Lower lobe of right lung (tissue), 2 donors: ENCODE measurements at places on chromosomes 2 and 18.

GRCh38 chr18:31557446-31557845 lies 34.2 kb upstream of the TTR start:
- DNase-seq = no peak
- no peaks in the 10 kb centered on the region for H3K4me1 ChIP-seq
- H3K36me3 ChIP-seq = no peaks in the 10 kb centered on the region
- no peak overlapping the region for H3K27ac ChIP-seq
- no peak overlapping the region for H3K4me3 ChIP-seq
- H3K27me3 ChIP-seq = no peaks in the 10 kb centered on the region

DNA sequence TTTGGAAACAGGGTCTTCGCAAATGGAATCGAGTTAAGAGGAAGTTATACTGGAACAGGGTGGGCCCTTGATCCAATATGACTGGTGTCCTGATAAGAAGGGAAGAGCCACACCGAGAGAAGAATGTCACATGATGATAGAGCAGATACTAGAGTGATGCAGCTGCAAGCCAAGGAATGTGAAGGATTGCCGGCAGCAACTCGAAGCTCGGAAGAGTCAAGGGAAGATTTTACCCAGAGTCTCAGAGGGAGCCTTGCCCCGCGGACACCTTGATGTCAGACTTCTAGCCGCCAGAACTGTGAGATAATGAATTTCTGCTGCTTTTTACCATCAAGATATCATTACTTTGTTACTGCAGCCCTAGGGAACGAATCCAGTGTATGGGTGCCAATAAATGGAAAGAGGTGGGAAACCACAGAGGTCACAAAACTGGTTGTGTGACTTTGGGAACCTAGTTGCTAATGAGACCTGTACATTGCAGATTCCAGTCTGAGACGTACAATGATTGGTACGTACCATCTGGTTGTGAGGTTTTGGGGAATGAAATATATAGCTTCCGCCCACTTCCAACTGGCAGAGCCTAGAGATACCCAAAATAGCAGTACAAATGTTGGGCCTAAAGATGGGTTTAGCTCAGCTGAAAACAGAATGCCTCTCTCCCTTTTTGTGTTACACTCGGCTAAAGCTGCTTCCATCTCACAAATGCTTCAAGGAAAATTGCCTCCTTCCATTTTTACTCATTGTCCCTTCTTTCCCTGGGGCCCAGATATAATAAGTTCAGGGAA lies 28.6 kb upstream of the VWA3B start:
- H3K36me3 ChIP-seq = no peaks in the 10 kb centered on the region
- DNase-seq = no peak
- H3K27me3 ChIP-seq = peaks cover 3% of the 10 kb centered on the region
- H3K27ac ChIP-seq = no peak overlapping the region
- no peaks in the 10 kb centered on the region for H3K4me1 ChIP-seq

DNA sequence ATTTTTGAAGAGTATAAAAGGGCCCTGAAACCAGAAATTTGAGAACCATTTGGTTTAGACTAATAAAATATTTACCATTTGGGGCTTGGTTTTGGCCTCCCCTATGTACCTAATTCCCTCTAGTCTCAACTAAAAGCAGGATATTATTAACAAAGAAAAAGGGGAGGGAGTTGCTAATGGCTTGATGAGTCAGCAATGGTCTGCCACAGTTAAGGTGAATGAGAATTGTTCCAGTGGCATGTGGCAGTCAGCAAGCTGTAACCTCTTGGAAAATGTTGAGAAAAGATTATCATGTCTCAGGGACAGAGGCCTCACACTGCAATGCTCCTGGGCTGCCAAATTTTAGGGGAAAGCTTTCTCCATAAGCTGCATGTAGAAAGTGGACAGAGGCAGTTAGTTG lies 20.1 kb upstream of the SLC39A10 start:
- no peaks in the 10 kb centered on the region for H3K36me3 ChIP-seq
- H3K27ac ChIP-seq = no peak overlapping the region
- no peaks in the 10 kb centered on the region for H3K27me3 ChIP-seq
- no peak for DNase-seq
- no peak overlapping the region for H3K4me3 ChIP-seq

DNA sequence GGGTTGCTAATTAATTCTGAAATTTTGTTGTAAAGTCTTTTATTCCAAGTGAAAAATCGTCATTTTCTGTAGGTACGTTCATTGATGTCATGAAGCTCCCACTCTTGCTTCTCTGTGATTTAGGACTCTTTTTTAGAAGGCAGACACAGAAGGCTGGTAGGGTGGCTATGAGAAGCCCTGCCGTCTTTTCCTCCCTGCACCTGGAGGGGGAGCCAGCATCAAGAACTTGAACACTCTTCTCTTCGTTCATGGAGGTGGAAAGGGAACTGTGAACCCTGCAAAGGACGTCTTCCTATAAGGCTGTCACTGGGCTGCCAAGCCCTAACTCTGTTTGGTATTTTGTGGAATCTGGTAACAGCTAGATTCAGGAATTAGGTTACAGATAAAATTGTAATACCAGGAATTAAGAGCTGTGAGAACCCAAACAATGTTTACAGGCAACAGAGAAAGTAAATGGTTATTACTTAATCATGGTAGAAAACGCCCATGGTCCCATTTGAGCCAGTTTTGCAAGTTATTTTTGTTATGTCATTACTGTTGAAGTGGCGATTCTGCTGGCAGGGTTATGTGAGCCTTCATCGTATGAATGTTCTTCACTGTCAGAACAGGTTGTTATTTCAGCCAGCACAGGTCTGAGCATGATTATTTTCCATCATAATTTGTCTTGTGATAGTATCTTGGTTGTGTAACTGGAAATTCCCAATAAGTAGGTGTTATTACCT lies 112.2 kb downstream of the OSBPL6 start:
- peak; percentile 64 for DNase-seq
- H3K27me3 ChIP-seq = no peaks in the 10 kb centered on the region
- H3K27ac ChIP-seq = no peak overlapping the region
- H3K4me1 ChIP-seq = peaks cover 6% of the 10 kb centered on the region
- H3K36me3 ChIP-seq = no peaks in the 10 kb centered on the region

- H3K27ac ChIP-seq = no peak overlapping the region
- H3K27me3 ChIP-seq = peaks cover 26% of the 10 kb centered on the region
- DNase-seq = no peak
Measured at GRCh38 chr18:50356036-50356945, 18.6 kb upstream of the SKA1 start.

DNA sequence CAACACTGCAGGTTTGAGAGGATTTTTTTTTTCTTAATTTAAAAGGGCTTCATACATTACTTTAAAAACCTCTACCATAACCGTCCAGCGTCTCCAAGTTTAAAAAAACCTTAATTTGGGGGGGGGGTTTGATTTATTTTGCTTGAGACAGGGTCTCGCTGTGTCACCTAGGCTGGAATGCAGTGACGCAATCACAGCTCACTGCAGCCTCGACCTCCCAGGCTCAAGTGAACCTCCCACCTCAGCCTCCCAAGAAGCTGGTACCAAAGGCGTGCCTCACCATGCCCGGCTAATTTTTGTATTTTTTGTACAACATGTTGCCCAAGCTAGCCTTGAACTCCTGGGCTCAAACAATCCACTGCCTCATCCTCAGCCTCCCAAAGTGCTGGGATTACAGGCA lies 36.9 kb downstream of the ADAM17 start:
- H3K4me3 ChIP-seq = no peak overlapping the region
- H3K27me3 ChIP-seq = no peaks in the 10 kb centered on the region
- no peak for DNase-seq
- H3K36me3 ChIP-seq = peaks cover 88% of the 10 kb centered on the region
- H3K27ac ChIP-seq = no peak overlapping the region
- H3K4me1 ChIP-seq = no peaks in the 10 kb centered on the region

DNA sequence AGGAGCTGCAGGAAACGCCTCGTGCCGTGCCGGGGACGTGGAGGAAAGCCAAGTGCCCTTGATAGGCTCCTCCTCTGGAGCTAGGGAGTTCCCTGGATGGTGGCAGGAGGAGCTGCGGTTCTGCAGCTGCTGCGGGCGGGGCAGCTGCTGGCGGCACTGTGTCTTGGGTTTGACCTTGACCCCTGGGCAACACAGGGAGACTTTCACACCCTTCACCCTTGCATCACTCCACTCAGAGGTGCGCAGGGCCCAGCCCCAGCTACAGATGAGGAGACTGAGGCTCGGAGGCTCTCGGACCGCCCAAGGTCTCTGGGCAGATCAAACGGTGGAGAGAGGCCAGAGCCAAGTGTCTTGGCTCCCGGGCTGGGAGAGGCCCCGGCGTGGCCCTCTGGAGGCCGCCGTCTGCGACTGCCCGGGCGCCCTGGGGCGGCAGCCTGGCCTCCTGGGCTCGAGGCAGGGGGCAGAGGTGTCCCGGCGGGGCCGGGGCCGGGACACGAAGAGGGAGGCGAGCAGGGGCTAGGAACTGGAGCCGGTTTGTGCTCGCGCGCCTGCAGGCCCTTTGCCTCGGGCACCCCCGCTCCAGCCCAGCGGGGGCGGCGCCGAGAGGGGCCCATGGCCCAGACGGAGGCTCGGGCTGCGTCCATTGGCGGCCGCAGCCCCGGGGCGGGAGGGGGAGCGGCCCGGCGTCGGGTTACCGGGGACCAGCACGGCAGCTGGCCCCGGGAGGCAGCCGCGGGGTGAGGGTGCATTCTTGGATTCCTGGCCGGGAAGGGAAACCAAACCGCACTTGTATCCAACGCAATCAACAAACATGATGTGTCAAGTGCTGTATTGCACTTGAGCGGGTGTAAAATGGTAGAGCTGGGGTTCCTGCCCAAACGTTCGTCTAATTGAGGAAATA lies 129.6 kb upstream of the SLC1A4 start:
- H3K27ac ChIP-seq = peak overlapping the region; percentile 97
- H3K4me1 ChIP-seq = peaks cover 42% of the 10 kb centered on the region
- H3K27me3 ChIP-seq = no peaks in the 10 kb centered on the region
- peak overlapping the region; percentile 51 for H3K4me3 ChIP-seq
- H3K36me3 ChIP-seq = no peaks in the 10 kb centered on the region
- DNase-seq = peak; percentile 94

- H3K4me1 ChIP-seq = no peaks in the 10 kb centered on the region
- H3K27ac ChIP-seq = no peak overlapping the region
- no peak overlapping the region for H3K4me3 ChIP-seq
- no peaks in the 10 kb centered on the region for H3K27me3 ChIP-seq
- H3K36me3 ChIP-seq = no peaks in the 10 kb centered on the region
Measured at GRCh38 chr18:13710414-13710831, 15.9 kb downstream of the FAM210A start.

DNA sequence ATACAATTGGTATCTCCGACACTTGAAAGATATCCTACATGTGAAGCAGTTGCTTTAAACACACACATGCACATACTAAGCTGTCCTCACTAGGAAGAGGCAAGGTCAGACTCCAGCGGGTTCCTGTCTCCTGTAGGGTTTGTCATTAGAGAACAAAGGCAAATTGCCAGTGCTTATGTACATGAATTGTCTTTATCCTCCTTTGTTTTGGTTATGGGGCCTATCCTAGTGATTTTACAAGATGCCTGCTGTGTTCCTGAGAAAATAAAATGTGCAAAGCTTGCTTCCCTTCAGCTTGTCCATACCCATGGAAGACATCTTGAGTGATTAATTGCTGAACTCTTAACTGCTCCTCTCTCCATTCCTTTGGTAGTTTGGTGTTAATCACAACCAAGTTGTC lies 86.7 kb upstream of the SLC39A10 start:
- no peaks in the 10 kb centered on the region for H3K36me3 ChIP-seq
- no peaks in the 10 kb centered on the region for H3K4me1 ChIP-seq
- no peak overlapping the region for H3K4me3 ChIP-seq

GRCh38 chr2:59756150-59756549 lies 797.3 kb downstream of the BCL11A start:
- H3K36me3 ChIP-seq = no peaks in the 10 kb centered on the region
- H3K4me3 ChIP-seq = no peak overlapping the region
- H3K4me1 ChIP-seq = no peaks in the 10 kb centered on the region
- H3K27ac ChIP-seq = no peak overlapping the region
- DNase-seq = no peak
- no peaks in the 10 kb centered on the region for H3K27me3 ChIP-seq

DNA sequence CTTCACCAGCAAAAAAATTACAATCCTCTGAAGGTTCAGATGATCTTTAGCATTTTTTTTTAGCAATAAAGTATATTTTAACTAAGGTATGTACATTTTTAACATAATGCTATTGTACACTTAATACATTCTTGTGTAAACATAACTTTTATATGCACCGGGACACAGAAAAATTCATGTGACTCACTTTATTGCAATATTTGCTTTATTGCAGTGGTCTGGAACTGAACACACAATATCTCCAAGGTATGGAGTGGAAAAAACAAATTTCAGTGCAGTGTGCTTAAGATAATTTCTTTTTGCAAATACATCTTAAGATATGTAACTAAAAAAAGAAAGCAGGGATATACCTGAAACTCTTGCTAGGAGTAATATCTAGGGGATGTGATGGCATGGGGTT lies 5.1 kb upstream of the TWSG1 start:
- no peaks in the 10 kb centered on the region for H3K4me1 ChIP-seq
- no peak for DNase-seq
- H3K27me3 ChIP-seq = no peaks in the 10 kb centered on the region
- no peak overlapping the region for H3K27ac ChIP-seq
- H3K4me3 ChIP-seq = no peak overlapping the region

DNA sequence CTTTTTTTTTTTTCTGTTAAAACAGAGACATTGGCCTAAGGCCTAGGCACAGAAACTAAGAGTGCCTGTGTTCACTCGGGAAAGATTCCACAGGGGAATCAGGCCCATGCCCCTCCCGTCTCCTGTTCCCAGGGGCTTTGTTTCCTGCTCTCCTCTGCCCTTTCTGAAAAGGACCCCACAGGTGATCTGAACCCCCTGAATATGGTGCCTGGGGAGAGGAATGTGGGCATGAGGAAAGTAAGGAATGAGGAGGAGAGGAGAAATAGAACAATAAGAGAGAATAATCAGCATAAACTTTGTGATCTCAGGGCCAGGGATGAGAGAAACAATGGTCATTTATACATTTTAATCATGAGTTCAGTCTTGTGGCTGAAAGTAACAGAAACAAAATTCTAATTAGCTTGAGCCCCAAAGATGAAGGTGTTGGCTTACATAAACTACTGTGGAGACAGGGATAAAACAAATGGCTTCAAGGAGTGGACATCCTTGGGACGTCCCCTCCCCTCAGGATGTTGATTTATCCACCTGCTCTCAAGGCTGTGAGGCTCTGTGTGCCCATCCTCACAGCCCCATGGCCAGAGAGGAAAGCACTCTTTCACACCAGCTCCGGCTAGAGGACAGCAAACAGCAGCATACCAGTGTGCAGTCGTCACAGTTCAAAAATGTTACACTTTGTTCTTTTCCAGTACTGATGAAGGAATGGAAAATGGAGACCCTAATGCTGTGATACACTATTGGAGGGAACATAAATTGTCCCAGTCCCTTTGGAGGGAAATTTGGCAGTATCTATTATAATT lies 46.4 kb upstream of the MRPL33 start:
- no peaks in the 10 kb centered on the region for H3K36me3 ChIP-seq
- peak overlapping the region; percentile 57 for H3K27ac ChIP-seq
- peaks cover 56% of the 10 kb centered on the region for H3K4me1 ChIP-seq
- no peak for DNase-seq
- no peaks in the 10 kb centered on the region for H3K27me3 ChIP-seq
- no peak overlapping the region for H3K4me3 ChIP-seq

DNA sequence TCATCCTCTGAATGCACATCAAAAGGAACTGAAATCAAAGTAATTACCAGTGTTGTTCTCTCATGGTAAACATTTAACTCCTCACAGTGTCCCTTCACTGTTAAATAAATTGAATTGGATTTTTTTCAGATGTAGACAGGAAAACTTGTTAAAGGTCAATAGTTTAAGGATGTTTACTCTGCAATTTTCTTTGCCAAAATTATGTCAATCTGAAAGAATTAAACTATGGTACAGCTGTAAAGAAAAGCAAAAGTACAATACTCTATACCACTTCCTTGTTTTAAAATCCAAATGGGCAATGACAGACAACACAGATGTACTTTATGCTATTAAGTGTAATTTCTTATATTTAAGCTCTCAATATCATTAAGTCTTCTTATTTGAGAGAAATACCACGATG lies 153.2 kb downstream of the WDPCP start:
- no peak overlapping the region for H3K27ac ChIP-seq
- H3K36me3 ChIP-seq = no peaks in the 10 kb centered on the region
- H3K27me3 ChIP-seq = no peaks in the 10 kb centered on the region
- H3K4me1 ChIP-seq = no peaks in the 10 kb centered on the region
- DNase-seq = no peak
